ENCODE measurements at places on chromosomes 5 and 9. TPM values are rescaled to one million over a fixed set of nuclear protein-coding genes. Genes with fewer than 3 reads are reported as not detected.

Gene FBP1
- not detected for total RNA-seq

Gene NTNG2
- total RNA-seq, result 16.3 TPM

Gene ZNF189
- 54.6 TPM for total RNA-seq

Gene BDP1
- 87.2 TPM for total RNA-seq

Gene CAAP1
- total RNA-seq, result 23.6 TPM

Gene C9
- under 0.01 TPM for total RNA-seq
